ENCODE measurements at places on chromosomes 12 and 14. TPM values are rescaled to one million over a fixed set of nuclear protein-coding genes. Genes with fewer than 3 reads are reported as not detected.

DNA sequence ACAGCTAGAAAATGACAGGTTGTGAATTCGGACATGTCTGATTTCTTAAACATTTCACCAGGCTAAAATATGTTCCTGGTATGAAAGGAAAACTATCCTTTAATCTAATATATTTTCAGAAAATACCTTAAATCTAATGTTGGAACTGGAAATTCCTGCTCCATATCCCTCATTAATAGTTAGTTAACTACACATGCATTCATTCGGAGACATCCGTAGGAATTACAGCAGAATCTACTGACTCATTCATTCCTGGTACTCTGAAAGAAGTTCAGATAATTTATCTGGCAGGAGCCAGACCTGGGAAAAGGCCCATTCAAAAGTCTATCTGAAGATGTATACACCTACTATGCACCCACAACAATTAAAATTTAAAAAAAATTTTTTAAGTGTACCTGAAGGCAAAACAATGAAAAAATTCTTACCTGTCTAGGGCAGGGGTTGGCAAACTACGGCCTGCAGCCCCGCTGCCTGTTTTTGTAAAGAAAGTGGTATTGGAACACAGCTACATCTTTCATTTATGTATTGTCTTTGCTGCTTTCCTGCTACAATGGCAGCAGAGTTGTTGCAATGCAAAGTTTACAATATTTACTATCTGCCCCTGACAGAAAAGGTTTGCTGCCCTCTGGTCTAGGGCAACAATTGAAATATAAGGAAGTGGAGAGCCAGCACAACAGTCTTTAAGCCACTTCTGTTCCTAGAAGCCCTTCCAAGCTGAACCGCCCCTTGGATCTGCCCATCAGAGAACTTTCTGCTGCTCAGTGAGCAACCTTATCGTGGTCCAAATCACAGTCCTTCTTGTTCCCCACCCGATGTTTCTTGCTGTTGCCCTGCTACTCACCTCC, 17.9 kb upstream of the NFYB start:
- no peaks in the 10 kb centered on the region for H3K36me3 ChIP-seq
- DNase-seq: no peak
- H3K4me1 ChIP-seq: no peaks in the 10 kb centered on the region
- H3K27me3 ChIP-seq: no peaks in the 10 kb centered on the region
- H3K27ac ChIP-seq: no peak overlapping the region

DNA sequence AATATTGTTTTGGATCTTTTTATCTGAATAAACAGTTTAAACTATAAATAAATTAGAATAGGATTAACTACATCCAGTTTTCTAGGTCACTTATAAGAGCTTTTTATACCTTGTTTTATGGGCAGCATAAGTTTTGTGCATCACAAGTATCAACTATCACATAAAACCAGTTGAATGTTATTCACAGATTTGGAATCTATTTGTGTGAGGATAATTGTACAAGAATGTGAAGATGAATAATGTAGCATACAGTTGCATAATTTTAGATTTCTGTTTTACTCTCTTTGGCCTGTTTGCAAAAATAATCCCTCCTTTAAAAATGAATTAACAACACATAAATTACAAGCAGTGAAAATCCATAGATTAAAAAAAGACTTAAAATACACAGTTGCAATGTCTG, 88.8 kb downstream of the SCFD1 start:
- H3K4me3 ChIP-seq: no peak overlapping the region
- peaks cover 11% of the 10 kb centered on the region for H3K36me3 ChIP-seq
- H3K27me3 ChIP-seq: no peaks in the 10 kb centered on the region
- H3K27ac ChIP-seq: no peak overlapping the region
- no peak for DNase-seq

GRCh38 chr12:54472494-54473262, 724 bp downstream of the GTSF1 start:
- peaks cover 19% of the 10 kb centered on the region for H3K27me3 ChIP-seq
- H3K4me1 ChIP-seq: no peaks in the 10 kb centered on the region
- no peak overlapping the region for H3K27ac ChIP-seq
- no peaks in the 10 kb centered on the region for H3K36me3 ChIP-seq

GRCh38 chr14:85530626-85531025, 682 bp downstream of the FLRT2 start:
- peak overlapping the region; percentile 91 for H3K4me3 ChIP-seq
- H3K27ac ChIP-seq: peak overlapping the region; percentile 98
- no peaks in the 10 kb centered on the region for H3K36me3 ChIP-seq
- no peaks in the 10 kb centered on the region for H3K27me3 ChIP-seq
- no peak for DNase-seq
- peaks cover 45% of the 10 kb centered on the region for H3K4me1 ChIP-seq

GRCh38 chr12:52313461-52313860, 7.7 kb downstream of the KRT83 start:
- no peak overlapping the region for H3K4me3 ChIP-seq
- peaks cover 25% of the 10 kb centered on the region for H3K27me3 ChIP-seq
- DNase-seq: no peak
- no peak overlapping the region for H3K27ac ChIP-seq
- peaks cover 6% of the 10 kb centered on the region for H3K4me1 ChIP-seq

DNA sequence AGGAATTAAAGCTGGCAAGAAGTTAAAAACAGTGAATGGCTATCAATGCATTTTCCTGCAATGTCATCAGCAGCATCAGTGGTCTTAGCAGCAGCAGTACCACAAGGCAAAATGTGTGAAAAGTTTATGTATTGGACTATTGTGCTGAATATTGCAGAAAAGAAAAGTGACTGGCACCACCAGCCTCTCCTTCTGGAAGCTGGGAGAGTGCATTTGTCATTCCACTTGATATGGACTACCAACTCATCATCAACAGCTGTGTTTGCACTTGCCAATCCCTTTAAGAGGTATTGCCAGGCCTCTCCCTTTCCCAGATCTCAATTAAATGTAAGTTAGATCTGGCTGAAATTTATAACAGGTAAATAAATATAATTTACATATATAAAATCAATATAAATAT, 151.0 kb upstream of the GZMB start:
- no peaks in the 10 kb centered on the region for H3K36me3 ChIP-seq
- H3K27me3 ChIP-seq: peaks cover 16% of the 10 kb centered on the region
- no peaks in the 10 kb centered on the region for H3K4me1 ChIP-seq
- no peak overlapping the region for H3K4me3 ChIP-seq
- no peak for DNase-seq

DNA sequence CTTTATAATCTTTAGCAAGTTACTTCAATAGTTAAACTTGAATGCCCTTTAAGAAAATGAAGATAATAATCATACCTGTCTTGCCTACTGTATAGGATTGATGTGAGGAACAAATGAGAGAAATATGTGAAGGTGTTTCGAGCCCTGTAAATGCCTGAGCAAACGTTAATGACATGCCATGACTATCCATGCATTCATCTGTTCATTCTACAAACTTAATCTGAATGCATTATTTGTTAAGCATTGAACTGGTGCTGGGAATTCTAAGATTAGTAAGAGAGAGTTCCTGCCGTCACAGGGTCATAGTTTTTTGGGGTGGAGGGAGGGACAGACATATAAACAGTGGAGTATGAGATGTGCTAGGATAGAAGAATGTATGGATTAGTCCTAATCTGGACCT, 111.5 kb upstream of the PRICKLE1 start:
- H3K4me1 ChIP-seq: peaks cover 13% of the 10 kb centered on the region
- no peak overlapping the region for H3K27ac ChIP-seq
- no peak for DNase-seq
- H3K27me3 ChIP-seq: no peaks in the 10 kb centered on the region
- no peak overlapping the region for H3K4me3 ChIP-seq
- H3K36me3 ChIP-seq: no peaks in the 10 kb centered on the region

- H3K27ac ChIP-seq: no peak overlapping the region
- H3K4me3 ChIP-seq: no peak overlapping the region
- H3K27me3 ChIP-seq: peaks cover 18% of the 10 kb centered on the region
- no peaks in the 10 kb centered on the region for H3K4me1 ChIP-seq
Observed at GRCh38 chr12:117084405-117085317, 14.6 kb downstream of the TESC start.

DNA sequence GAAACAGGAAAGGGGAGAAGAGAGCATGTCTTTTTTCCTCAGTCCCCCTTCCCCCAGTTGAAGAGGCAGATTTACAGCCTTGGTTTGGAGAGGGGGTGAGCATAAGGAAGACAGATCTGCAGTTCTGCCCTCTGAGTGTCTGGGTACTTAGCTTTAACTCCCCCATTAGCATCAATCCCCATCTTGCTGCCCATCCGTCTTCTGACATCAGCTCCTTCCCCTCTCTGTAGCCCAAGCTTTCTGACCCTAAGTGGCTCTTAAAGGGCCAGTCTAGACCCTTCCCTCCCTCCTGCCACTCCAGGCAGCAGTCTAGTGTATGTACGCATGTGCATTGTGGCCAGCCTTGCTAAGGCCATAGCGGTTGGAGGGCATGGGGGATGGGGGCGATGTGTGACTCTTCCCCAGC, 7.3 kb downstream of the GPR84 start:
- H3K27me3 ChIP-seq: no peaks in the 10 kb centered on the region
- peak overlapping the region; percentile 53 for H3K27ac ChIP-seq
- H3K4me1 ChIP-seq: peaks cover 20% of the 10 kb centered on the region
- DNase-seq: no peak
- no peak overlapping the region for H3K4me3 ChIP-seq

- H3K27ac ChIP-seq: no peak overlapping the region
- H3K4me1 ChIP-seq: peaks cover 17% of the 10 kb centered on the region
- DNase-seq: no peak
- H3K4me3 ChIP-seq: no peak overlapping the region
- H3K36me3 ChIP-seq: no peaks in the 10 kb centered on the region
- peaks cover 35% of the 10 kb centered on the region for H3K27me3 ChIP-seq
Observed at GRCh38 chr12:53743266-53744129, 8.3 kb downstream of the CISTR start.

DNA sequence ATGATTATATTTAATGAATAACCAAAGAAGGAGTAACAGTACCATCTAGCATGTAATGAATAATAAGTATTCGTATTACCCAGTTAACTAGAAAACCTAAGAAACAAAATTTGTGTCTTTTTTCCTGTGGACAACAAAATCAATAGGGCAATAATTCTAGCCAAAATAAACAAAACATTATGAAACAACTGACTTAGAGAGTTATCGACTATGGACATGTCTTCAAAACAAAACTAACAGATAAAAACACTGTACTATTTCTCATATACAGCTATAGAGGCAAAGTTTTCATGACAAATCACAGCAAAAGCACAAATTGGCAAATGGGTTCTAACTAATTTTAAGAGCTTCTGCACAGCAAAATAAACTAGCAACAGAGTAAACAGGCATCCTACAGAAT, 224.1 kb downstream of the ALX1 start:
- peaks cover 3% of the 10 kb centered on the region for H3K27me3 ChIP-seq
- H3K4me1 ChIP-seq: no peaks in the 10 kb centered on the region
- DNase-seq: no peak
- H3K36me3 ChIP-seq: no peaks in the 10 kb centered on the region
- no peak overlapping the region for H3K4me3 ChIP-seq

DNA sequence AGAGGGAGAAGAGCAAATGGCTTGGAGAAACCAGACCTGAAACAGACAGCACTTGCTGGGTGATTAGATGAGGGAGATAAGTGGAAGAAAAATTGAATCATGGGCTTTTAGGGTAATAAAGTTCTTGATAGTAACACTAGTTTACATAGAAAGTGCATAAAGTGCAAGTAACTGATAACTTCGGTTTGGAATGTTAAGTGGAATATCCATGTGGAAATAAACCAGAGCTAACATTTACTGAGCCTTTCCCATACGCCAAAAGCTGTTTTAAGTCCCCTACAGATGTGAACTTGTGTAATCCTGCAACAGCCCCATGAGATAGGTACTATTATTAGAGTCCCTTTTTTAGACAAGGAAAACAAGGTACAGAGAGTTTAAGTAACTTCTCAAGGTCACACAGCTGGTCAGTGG, 77.1 kb upstream of the NUDT4 start:
- no peaks in the 10 kb centered on the region for H3K27me3 ChIP-seq
- no peaks in the 10 kb centered on the region for H3K36me3 ChIP-seq
- H3K27ac ChIP-seq: no peak overlapping the region
- H3K4me1 ChIP-seq: peaks cover 18% of the 10 kb centered on the region
- no peak for DNase-seq
- no peak overlapping the region for H3K4me3 ChIP-seq

- H3K36me3 ChIP-seq: peaks cover 4% of the 10 kb centered on the region
- DNase-seq: no peak
- H3K27me3 ChIP-seq: no peaks in the 10 kb centered on the region
- H3K4me1 ChIP-seq: no peaks in the 10 kb centered on the region
Observed at GRCh38 chr12:23722655-23723054, 226.8 kb downstream of the SOX5 start.

DNA sequence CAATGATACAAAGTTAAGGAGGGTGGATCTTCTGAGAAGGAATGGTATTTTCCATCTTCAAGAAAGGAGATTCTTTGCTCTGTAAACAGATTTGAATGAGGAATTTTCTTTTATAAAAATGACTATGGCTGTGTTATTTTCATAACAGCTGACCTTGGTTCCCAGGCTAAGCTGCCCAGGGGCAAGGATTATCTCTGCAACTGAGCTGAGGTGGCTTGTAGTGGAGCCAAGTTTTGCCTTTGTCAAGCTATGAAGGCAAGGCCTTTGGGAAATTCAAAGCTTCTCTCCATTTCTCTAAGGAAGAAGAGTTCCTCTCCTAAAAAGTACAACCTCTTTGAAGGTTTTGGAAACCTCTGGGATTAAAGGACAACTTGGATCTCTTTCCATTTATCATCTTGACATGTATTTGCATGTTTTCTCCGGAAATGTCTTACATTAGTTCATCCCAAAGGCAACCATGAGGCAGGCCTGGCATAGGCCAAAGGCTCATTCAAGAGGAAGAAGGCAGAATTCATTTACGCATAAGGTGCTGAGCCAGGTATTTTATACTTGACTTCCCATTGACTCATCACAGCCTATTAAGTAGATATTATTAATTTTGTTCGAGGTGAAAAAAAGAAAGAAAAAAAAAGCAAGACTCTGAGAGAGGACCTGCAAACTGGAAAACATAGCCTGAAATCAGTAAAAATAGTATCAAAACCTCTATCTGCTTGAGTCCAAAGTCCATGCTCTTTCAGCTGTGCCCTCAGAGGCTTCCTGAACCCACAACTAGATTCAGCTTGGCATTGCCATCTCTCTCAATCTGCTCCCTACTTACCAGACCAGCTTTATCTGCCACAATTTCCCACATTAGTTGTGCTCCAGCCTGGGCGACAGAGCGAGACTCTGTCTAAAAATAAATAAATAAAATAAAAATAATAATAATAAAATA, 24.0 kb upstream of the CKAP4 start:
- H3K4me1 ChIP-seq: no peaks in the 10 kb centered on the region
- no peak for DNase-seq
- no peak overlapping the region for H3K27ac ChIP-seq
- H3K27me3 ChIP-seq: peaks cover 2% of the 10 kb centered on the region
- H3K4me3 ChIP-seq: no peak overlapping the region
- no peaks in the 10 kb centered on the region for H3K36me3 ChIP-seq

The PTGER2 gene
- total RNA-seq: 2.5 TPM

The IAPP gene
- total RNA-seq: not detected

The CLEC14A gene
- not detected for total RNA-seq

The RNASE3 gene
- total RNA-seq: not detected

The PRH2 gene
- not detected for total RNA-seq

The TMBIM6 gene
- total RNA-seq: 335 TPM

The GLIPR1L1 gene
- total RNA-seq: not detected

The KRT74 gene
- total RNA-seq: not detected
